ENCODE measurements at places on chromosomes 5 and 9. TPM values are rescaled to one million over a fixed set of nuclear protein-coding genes. Genes with fewer than 3 reads are reported as not detected.

GRCh38 chr9:70772601-70773000 lies 348.8 kb downstream of the TRPM3 start:
- no peak for DNase-seq

Gene MARVELD2
- 31.3 TPM for polyA plus RNA-seq

Gene LCN10
- polyA plus RNA-seq, result 1.2 TPM

Gene ALDOB
- 1,012 TPM for polyA plus RNA-seq

DNA sequence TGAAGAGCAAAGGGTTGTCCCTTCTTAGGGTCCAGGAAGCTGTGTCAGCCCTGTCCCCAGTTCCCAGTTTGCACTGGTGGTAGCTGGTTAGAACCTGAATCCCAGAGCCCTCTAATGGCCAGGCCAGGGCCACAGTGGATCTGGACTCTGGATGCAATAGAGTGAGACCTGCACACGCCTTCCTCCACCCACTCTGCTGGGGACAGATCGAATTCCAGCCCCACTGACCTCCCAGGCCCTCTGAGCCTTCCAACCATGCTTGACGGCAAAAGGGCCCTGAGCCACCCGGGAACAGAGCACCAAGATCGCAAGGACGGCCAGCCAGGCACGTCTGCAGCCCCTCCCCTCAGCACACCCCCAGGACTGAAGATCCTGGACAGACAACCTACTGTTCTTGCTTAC lies 23.7 kb downstream of the NAIF1 start:
- no peak for DNase-seq

- no peak for DNase-seq
These were observed 107.1 kb downstream of the SEMA5A start for GRCh38 chr5:9438596-9439354.

Gene MEIKIN
- polyA plus RNA-seq, result 0.19 TPM

Measured in right renal cortex interstitium (tissue), 3 donors.